ENCODE measurements at places on chromosomes 2 and 18.

DNA sequence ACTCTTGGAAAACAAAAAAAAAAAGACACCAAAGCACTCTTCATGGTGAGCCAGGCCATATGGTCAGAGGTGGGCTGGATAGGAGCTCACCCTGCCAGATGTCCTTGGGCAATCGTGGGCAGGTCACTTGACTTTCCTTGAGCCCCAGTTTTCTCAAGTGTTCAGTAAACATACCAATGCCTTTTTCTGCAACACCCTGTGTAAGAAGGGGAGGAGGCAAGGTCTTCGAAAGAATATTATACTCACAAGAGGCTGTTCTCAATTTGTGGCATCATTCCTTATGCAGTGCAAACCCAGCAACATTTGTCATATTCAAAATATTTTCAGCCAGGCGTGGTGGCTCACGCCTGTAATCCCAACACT, 22.9 kb upstream of the TMEM87B start:
- no peak for DNase-seq

DNA sequence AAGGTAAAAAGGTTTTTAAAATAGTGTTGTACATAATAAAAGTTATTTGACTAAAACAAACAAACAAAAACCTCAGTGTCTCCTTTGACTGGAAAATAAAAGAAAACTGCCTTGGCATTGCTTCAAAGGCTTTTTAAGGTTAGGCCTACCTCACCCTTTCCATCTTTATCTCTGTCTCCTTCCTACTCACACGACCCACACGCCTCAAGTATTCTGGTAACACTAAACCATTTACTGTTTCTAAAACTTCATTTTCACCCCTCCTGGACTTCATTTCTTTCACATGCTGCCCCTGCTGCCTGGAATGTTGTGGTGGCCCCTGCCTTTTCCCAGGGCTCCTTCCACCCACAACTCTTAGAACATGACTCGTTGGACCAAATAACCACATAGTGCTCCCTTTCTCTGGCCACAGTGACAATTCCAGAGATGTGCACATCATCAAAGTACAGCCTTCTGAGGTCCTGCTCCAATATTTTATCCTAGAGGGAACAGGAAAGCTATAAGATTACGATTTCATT, 54.0 kb downstream of the ERBB4 start:
- no peak for DNase-seq

- no peak for DNase-seq
Measured at GRCh38 chr2:122545821-122546220, 790.4 kb downstream of the TSN start.

DNA sequence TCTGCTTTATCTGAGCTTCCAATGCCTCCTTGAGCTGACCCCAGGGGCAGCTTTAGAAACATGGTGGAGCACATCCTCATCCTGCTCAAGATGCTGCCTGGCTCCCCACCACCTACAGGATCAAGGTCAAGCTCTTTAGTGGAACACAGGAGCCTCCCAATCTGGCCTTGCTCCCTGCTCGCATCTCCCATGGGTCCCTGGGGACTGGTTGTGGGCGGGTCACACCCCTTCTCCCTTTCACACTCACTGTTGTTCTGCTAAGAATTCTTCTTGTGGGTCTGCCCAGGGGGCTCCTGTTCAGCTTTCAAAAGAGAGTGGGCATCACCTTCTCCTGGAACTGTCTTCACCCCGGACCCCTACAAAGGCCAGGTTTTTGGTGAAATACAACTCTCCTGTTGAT, 8.4 kb upstream of the NT5DC4 start:
- DNase-seq: no peak

DNA sequence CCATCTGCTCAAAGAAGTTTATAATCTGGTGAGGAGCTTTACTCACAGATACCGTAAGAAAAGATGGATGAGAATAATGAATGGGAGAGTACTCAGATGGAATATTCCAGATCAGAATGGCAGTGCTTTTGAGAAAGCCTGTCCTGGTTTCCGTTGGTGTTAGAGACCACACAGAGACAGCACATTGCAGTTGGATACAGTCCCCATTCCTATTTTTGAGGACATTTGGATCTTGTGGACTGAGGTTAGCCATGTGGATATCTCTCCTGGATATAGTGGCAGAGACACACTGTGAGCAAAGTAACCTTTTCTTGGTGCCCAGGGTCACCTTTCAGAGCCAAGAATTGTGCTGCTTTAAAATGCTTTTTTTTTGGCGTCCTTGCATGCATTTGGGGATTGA, 63.7 kb downstream of the TANC1 start:
- DNase-seq: no peak

DNA sequence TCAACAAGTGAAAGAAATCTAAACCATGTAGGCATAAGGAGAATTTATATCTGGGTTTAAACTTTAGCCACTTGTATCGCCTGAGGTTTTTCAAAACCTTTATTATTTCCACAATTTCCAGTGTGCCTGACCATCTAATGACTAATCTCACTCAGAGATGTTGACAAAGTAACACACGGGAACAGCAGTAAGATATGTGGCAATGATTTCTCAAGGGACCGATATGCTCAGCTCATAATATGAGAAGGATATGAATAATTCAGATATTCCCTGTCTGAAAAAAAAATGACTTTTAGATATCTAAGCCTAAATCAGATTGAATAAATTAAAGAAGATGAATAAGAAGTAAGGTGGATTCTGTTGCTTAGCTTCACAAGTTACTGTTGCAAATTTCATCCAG, 43.5 kb downstream of the TMEM163 start:
- no peak for DNase-seq

DNA sequence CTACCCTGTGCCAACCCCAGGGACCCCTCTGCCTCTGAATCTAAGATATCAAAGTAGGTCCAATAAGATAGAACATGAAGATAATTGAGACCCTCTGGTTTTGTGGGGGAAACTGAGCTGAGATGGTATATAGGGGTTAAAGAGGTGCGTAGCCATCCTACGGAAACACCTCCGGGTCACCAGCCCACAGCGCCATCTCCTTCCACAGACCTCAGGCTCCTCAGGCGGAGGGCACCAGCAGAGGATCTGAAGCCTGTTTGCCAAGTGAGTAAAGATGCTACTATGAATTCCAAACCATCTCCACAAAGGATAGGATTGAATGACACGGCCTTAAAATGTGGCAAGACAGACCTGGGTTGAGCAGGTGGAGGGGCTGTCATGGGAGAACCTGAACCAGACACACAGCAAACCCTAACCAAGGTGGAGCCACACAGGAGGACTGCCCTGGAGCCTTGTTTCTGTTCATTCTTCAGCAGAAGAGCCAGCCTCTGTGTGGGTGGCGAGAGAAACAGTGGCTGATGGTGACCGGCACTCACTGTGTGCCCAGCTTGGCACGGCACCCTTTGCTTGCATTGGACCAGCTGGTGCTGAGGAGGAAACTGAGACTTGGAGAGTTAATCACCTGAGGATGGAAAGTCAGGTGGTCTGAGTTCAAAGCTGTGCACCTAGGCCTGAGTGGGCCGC, 10.2 kb downstream of the GBX2 start:
- DNase-seq: no peak

GRCh38 chr2:128164311-128164710, 73.3 kb downstream of the UGGT1 start:
- no peak for DNase-seq

- peak; percentile 91 for DNase-seq
Measured at GRCh38 chr2:138121666-138122661, 157.7 kb downstream of the HNMT start.

GRCh38 chr2:12597610-12598009, 119.1 kb upstream of the TRIB2 start:
- DNase-seq: no peak

DNA sequence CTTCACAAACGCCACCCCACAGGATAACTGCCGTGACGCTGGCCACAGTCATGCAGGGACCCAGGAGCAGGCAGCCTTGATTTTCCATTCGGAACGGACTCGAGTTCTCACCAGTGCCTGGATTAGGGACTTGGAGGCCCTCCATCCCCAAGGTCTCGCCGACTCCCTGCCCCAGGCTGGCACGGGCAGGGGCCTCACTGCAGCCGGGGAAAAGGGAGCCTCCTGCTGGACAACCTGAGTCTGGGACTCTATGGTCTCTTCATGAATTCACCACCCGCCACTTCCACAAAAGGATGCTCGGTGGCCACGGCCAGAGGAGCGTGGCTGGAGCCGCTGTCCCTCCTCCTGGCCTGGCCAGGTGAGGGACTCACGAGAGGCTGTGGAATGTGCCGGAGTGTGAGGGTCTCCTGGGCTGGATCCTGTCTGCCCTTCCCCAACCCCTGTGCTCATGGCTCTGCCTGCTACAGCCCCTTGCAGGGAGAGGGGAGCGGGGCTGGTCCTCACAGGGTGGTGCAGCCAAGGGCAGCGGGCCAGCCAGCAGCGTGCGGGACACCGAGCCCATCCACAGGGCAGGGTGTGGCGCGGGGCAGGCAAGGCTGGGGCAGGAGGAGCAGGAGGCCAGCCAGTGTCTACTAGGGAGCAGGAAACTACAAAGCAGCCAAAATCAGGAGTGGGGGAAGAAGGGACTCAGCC, 42.3 kb downstream of the AQP12A start:
- DNase-seq: no peak

GRCh38 chr2:134283661-134284060, 29.8 kb downstream of the MGAT5 start:
- no peak for DNase-seq

DNA sequence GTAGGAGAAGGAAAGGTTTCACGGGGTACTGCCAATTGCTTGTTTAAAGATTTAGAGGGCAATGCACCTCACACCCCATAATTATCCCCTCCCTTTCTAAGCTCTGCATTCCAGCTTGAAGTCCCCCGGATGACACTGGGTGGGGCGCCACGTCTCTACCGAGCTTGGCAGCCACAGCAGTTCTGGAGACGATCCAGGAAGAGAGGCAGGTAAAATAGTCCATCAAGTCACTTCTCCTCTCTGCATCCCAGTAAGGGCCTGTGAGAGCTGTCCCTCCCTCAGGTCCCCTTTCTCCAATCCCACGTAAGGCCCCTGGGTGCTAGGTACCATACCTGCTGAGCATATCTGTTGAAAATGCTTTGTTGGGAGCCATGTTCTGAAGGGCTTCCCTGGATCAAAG, 65.7 kb downstream of the CAPN13 start:
- no peak for DNase-seq

DNA sequence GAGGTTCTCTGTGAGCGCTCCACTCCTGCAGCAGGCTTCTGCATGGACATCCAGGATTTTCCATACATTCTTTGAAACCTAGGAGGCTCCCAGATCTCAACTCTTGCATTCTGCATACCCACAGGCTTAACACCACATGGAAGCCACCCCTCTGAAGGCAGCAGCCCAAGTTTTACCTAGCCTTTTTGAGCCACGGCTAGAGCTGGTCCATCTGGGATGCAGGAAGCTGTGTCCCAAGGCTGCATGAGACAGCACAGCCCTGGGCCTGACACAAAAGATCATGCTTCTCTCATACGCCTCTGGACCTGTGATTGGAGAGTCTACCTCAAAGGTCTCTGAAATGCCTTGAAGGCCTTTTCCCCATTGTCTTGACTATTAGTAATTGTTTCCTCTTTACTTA, 53.6 kb upstream of the RPRM start:
- DNase-seq: no peak

DNA sequence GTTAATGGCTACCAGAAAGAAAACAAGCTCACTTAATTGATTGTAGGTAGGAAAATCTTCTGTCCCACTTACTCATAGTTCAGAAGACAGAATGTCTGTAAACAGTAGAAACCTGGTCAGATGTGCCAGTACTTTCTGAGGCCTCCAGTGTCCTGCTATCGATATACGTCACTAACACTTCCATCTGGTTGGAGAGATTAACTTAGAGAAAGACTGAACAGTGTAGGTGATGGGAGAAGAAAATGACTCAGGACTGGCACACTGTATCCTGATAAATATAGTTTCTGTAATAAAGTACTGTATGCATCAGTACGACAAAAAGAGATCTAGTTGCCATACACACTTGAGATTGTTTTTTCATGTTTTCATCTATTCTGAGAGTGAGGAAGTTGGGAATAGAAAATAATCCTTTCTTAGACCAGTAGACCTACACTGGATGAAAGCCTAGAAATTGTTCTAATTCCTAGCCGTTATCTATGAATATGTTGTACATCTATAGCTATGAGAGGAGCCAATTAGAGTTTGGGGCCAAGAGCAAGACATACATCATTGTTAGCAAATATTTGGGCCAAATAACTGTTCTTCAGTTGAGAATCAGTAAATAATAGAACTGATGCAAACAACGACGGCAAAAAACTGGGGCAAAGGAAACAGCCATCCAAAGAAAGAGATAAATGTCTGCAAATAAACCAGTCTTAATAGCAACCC, 105.9 kb downstream of the NAT8 start:
- no peak for DNase-seq

GRCh38 chr18:78871618-78872017, 108.0 kb upstream of the SALL3 start:
- no peak for DNase-seq

DNA sequence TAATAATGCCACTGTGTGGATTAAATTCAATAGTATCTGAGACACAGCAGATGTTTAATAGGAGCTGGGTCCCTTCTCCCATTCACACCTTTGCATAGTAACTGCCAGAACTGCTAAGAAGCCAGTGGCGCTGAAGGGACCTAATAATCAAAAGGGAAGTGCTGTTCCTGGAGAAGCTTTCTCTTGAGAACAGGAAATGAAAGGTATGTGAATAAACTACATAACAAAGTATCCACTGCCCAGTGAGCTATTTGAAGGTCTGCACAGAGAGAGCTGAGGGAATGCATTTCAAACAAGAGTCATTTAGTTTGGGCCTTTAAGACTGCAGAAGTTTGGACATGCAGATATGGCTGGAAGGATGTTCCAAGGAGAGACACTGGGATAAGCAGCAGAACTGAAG, 56.1 kb upstream of the KIDINS220 start:
- DNase-seq: no peak

GRCh38 chr18:35948080-35948479, 24.4 kb upstream of the RMP24 start:
- no peak for DNase-seq

GRCh38 chr2:19435815-19436214, 77.4 kb upstream of the OSR1 start:
- no peak for DNase-seq

DNA sequence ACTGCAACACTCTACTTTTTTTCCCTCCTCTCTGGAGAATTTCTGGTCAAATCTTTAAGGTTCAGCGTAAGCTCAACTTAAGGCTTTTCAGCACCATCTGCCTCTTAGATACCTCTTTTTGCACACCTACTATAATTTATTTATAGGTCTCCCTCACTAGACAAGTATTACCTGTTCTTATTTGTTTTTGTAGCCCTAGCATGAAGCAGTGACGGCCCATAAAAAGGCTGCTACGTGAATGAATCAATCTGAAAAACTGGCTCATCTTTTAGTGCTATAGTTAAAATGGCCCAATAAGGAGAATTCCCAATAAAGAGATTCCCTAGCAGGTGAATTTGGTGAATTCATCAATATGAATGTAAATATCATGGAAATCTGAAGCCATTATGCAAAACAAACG, 6.5 kb downstream of the RNF149 start:
- no peak for DNase-seq

DNA sequence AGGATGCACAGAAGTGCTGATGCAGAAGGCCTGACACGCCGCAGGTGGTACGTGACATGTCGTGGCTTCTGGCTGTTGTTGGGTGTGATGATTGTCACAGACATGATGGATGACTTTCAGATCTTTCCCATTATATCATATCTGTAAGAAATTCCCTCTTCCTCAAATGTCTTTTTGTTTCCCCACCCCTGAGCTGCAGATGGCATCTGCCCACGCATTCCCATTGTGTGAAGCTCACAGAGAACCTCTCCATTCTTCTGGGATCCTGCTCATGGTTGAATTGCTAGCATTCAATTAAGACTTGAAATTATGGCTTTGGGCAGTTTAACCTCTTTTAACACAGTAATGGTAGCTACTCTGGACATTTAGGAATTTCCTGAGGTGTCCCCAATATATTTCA, 28.3 kb upstream of the EPHA4 start:
- DNase-seq: no peak

- DNase-seq: peak; percentile 58
Measured at GRCh38 chr2:146077156-146077555, 1557.2 kb upstream of the ZEB2 start.

Measured in foreskin keratinocyte (primary cell).